ENCODE measurements at places on chromosomes 1 and 21. TPM values are rescaled to one million over a fixed set of nuclear protein-coding genes. Genes with fewer than 3 reads are reported as not detected.

DNA sequence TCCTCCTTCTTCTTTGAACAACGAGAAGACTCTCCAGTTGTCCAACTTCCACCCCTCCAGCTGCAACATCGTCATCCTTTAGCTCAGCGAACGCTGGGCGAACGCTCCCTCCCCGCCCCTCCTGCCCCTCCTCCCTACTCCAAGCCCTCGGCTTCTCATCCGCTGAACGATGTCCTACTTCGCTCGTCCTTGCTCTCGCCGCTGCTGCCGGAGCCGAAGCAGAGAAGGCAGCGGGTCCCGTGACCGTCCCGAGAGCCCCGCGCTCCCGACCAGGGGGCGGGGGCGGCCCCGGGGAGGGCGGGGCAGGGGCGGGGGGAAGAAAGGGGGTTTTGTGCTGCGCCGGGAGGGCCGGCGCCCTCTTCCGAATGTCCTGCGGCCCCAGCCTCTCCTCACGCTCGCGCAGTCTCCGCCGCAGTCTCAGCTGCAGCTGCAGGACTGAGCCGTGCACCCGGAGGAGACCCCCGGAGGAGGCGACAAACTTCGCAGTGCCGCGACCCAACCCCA, at the start of gene BCAN:
TSS of gene BCAN (plus strand) at position 357 of the 504 bp plus-strand sequence. CDS start 3,938 bp downstream, outside the sequence.
- peak; percentile 75 for DNase-seq

GRCh38 chr1:85587841-85588240, 7.3 kb downstream of the CCN1 start:
- DNase-seq = peak; percentile 32

DNA sequence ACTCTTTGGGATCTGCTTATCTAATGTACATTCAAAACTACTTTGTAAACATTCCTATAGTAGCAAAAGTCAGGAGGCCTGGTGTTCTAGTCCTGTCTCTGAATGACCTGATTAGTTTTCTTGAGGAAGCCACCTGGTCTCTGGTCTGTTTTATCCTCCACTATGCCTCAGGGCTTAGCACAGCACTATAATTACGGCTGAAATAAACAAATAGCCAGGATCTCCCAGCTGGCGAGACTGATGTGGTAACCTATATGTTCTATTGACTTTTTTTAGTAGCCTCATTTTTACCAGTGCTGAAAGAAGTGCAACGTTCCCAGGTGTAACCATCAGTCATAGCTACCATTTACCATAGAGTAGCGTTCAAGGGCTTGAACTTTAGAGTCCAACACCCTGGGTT, 24.2 kb upstream of the RPL11 start:
- no peak for DNase-seq

DNA sequence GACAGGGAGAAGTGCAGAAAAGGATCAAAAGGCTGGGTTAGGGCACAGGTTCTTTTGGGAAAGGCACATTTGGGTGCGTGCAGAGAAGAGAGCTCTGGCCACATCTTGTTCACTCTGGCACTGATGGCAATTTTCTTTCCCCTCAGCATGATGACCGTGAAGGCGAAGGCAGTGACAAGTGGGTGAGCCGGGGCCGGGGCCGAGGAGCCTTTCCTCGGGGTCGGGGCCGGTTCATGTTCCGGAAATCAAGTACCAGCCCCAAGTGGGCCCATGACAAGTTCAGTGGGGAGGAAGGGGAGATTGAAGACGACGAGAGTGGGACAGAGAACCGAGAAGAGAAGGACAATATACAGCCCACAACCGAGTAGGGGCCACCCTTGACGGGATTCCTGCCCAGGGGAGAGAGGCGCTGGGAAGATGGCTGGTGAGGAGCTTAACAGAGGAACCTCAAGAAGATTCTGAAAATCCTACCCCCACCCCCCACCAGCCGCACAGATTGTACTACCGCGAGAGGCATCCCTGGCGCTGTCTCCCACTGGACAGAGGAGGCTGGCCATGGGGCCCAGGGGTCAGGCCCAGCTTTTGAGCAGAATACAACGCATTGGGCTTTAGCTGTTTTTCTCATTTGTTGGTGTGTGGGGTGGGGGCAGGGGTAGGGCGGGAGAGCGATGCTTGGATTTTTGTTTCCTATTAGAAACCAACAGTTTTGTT, 2.4 kb upstream of the SH3D21 start:
- no peak for DNase-seq

GRCh38 chr1:3790952-3791351, 5.3 kb downstream of the LRRC47 start:
- DNase-seq = no peak

DNA sequence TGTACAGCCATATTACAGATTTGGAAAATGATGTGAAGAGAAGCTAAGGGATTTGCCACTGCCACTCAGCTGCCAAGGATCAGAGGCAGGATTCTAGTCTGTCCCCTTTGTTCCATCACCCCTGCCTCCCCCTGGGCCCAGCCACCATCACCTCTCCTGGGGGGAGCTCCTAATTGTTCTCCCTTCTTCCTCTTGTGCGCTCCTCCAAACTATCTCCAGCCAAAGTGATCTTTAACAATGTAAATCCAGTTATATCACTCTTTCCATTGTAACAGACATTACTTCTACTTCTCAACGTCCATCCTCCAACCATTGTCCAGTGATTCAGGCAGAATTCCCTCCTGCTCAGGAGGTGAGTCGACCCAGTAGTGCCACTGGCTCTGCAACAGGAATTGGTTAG, 164.1 kb downstream of the PLPP3 start:
- no peak for DNase-seq

DNA sequence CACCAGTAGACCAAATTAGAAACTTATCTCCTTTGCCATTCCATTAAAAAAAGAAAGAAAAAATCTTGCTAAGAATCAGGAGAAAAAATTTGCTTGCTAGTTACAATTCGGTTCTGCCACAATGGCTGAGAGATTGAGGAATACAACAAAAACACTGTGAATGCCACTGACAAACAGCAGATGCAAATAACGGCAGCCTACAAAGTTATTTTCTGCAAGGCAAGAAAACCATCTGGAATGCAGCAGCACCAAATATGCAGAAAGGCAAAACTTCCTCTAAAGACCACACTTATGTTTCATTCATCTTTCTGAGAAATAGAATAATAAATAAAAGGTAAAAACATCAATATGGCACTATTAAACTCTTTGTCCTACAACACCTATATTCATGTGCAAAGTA, 75.7 kb downstream of the ENAH start:
- no peak for DNase-seq

DNA sequence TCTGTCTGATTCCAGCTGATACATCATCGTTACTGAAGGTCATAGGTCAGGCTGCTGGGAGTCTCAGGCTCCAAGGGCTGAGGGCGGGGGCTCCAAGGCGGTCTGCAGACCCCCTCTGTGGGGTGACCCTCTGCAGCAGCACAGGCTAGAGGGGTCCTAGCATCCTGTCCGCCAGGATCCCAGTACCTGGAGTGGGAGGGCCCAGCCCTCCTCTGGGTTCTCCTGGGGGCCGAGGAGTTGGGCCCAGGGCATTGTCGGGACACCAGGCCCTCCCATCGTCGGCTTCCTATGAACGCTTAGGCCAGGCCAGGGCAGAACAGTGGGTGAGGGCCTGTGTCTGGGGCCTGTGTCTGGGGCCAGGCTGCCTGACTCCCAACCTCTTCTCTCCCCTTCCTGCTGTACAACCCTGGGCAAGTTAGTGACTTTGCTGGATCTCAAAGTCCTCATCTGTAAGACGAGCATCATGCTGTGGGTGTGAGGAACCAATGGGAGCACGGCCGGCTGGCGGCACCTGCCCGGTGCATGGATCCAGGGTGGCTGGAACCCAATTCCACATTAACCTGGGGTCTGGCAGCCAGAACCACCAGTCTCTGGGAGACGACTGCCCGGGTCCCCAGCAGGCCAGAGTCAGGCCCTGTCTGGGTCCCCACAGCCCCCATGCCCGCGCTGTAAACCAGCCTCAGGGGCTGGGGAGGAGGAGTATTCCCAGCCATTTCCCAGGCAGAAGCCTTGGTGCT, 56.2 kb upstream of the COL18A1 start:
- no peak for DNase-seq

DNA sequence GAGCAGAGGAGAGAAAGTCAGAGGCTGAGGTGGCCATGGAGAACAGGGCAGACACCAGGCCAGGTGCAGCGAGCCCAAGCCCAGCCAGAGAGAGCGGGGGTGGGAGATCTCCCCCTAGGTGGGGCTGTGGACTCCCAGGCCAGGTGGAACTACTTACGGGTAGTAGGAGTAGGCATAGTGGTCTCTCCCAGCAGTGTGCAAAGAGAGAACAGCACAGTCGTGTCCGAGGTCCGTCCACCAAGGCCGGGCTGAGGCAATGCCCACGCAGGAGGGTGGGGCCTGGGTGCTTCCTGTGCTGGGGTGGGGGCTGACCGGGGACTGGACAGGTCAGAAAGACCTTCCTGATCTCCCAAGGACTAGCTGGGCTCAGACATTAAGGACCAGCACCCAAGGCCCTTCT, 263.7 kb downstream of the PTPRU start:
- DNase-seq = no peak

DNA sequence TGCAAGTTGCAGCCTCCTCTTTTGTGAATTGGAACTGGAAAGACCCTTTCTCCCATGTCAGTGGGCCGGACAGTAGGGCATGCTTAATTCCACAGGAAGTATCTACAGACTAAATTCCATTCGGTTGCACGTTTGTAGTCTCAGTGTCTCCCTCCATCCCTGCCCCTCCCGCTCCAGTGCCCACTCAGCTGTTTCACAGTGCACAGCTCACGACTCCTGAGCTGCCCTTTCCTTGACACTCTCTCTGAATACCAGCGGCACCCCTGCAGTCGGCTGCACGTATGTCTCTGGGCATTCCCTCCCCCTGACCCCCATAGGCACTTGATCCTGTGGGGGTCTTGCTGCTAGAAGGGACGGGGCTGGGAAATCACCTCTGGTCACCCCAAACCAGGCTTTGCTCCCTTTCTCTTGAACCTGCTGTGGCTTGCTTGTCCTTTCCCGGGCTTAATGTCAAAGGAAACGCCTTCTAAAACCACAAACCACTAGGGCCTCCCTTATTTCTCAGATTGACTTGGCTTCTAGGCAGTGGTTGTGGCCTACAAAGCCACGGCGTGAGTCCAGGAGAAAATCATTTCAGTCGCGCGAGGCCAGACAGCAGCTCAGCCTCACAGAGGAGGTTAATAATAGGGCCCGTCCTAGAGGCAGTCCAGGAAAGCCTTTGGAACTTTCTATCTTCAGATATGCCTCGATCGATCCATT, 365.3 kb upstream of the PROX1 start:
- DNase-seq = no peak

- peak; percentile 74 for DNase-seq
Measured at GRCh38 chr1:200890818-200891773, 3.6 kb upstream of the INAVA start.

DNA sequence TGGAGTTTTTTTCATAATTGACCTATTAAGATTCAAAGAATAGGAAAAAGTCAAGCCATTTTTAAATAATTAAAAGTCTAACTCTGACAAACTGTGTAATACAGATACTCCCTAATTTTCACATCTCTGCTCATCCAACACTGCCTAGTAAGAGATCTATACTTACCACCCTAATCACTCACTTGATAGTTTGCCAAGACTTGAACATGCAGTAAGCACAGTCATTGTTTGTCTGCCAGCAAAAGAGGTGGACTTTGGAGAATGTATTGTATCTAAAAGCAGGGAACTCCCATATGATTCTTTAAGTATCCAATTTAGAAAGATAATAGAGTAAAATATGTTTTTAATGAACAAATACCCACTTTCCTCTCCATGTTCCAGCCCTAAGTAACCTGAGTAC, 15.5 kb downstream of the TMEM59 start:
- no peak for DNase-seq

DNA sequence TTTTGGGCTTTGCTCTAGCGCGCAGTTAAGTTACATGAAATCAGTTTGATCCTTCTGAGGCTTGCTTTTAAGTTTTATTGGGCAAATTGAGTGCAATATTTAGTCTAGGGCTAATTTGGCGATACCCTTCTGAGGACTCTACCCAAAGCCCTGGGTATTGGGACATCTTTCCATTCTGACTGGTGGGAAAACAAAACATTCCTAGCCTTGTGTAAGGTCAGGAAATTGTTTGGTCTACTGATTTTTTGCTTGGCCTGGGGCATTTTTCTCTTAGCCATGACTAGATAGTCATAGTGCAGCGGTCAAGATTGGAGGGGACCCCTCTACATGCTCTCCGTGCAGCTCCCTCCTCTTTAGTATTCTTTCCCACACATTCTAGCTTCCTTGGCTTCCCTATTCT, 189.6 kb upstream of the PTGFR start:
- DNase-seq = no peak

- peak; percentile 56 for DNase-seq
Measured at GRCh38 chr1:19338323-19338762, 26.2 kb downstream of the SLC66A1 start.

- no peak for DNase-seq
Measured at GRCh38 chr1:39632323-39632681, 7.1 kb downstream of the HEYL start.

DNA sequence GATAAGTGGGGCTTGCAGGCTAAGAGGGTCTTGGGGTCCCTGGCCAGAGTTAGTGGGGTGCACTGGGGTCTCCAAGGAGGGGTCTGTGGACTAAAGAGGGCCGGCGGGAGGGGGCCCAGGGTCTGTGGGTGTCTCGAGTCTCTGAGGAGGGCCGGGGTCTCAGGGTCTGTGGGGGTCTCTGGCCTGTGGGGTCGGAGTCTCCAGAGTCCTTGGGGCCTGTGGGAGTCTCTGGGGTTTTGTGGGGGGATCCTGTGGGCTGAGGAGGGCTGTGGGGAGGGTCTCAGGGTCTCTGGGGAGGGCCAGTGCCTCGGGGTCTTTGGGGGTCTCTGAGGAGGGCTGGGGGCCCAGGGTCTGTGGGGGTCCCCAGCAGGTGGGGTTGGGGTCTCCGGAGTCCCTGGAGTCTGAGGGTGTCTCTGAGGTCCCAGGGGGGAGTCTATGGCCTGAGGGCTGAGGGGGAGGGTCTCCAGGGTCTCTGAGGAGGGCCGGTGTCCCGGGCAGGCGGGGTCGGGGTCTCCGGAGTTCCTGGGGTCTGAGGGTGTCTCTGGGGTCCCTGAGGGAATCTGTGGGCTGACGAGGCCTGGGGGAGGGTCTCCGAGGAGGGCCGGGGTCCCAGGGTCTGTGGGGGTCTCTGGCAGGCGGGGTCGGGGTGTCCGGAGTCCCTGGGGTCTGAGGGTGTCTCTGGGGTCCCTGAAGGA, 628 bp upstream of the PLEKHM2 start:
- no peak for DNase-seq

- DNase-seq = no peak
Measured at GRCh38 chr1:110463725-110464124, 12.8 kb downstream of the PROK1 start.

- DNase-seq = no peak
Measured at GRCh38 chr1:73766786-73767348, 431.1 kb downstream of the LRRIQ3 start.

Gene OR2L2
- not detected for total RNA-seq

Gene ZNF593OS
- total RNA-seq = not detected

Gene CD2
- total RNA-seq = 1.6 TPM

Gene ABCG1
- 20.9 TPM for total RNA-seq

Gene TEX38
- total RNA-seq = not detected

Gene FYB2
- total RNA-seq = 0.31 TPM

Gene RPRD2
- 15.0 TPM for total RNA-seq

All from tongue (tissue), 3 donors.